ENCODE measurements at places on chromosomes 7 and 10.

- peak; percentile 86 for DNase-seq
These were observed 209.9 kb downstream of the ZNF365 start for GRCh38 chr10:62583876-62584615.

DNA sequence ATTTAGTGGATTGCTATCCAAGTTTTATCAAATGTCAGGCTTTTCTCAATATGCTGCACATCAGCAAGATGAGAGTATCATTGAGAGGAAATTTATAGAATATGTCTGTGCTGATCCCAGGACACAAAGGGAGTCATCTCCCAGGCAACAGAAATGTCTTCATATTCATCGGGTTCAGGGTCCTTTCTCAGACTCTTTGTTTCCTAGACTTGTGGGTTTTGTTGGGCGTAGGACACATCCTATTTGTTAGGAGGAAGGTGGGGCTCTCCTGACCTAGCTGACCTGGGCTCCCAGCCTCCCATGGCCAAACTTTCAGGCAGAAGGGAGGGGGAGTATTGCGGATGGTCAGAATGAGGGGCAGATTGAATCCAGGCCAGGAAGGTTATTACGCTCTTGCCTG lies 22.9 kb upstream of the NPS start:
- no peak for DNase-seq

GRCh38 chr10:123886292-123886691 lies 5.3 kb downstream of the CPXM2 start:
- DNase-seq, result no peak

DNA sequence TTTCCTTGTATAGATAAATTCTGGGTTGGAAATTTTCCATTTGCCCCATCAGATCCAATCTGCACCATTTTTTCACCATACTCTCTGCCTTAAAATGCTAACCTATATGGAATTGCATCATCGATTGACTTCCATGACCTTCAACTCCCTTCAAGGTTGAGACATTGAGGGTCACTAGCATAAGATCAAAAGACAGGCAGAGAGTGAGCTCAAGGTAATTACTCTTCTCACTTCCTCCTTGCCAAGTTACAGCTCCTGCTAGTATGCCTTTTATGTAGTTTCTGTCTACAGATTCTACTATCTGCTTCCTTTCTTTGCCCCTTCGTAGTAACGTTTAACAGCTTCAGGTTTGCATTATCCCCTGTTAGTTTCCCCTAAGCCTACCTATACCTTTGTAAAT lies 1127.7 kb upstream of the LRRTM3 start:
- no peak for DNase-seq

DNA sequence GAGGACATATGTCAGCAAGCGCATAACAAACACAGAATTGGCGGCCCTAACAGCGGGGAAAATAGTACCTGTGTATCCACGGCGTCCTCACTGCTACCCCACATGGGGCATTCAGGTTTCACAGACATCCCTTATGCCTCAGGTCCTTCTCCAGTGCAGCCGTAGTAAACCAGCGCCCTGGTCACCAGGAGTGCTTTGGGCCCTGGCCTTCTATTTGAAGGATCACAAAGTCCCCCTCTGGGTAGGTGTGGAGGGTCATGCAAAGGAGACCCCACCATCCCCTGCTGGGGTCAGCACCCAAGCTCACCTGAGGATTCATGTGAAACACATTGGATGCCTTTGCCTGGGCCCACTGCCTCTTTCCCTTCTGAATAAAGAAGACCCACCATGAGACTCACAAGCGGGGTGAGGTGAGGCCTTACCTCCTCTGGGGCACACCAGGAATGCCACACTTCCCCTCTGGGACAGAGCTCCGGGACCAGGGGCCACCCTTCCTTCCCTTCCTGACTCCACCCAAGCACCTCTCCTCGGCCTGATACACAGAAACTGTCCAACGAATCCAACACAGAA lies 18.8 kb downstream of the CLRN3 start:
- DNase-seq, result no peak

GRCh38 chr7:82173400-82174021 lies 270.1 kb downstream of the CACNA2D1 start:
- DNase-seq, result no peak

GRCh38 chr10:78707745-78708144 lies 361.0 kb upstream of the ZMIZ1 start:
- DNase-seq, result no peak
